ENCODE measurements at places on chromosomes 2 and 18.

DNA sequence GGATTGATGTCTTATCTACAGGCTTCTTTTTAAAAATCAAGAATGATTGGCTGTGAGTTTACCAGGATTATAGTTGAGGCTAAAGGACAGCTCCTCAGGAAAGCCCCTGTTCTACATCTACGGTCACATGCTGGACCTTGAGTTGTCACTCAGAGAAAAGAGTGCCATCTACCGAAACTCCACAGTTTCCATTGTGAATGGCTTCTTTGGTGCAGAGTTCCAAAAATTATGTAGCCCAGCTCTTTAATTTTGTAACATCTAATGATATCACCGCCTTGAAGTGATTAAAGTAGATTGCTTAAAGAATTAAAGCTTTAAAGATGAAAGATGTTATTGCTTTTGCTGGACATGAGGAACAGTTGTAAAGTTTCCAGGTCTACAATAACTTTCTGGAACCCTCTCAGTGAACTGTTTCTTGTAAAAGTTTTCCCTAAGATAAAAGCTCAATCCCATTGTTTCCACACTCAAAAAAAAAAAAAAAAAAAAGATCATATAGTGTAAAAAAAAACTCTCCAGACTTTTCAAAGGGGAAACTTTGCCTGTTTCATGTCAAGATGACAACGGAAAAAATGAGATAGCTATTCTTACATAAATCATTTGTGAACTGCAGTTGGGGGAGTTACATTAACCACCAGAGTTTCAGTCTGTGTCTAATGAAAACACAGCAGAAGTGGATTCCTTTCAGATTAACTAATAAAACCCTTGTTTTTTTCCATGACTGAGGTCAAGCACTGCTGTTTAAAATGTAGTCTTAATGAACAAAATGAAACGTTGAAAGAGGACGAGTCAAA lies 4.3 kb downstream of the COL3A1 start:
- no peak for DNase-seq

- no peak for DNase-seq
These were observed 9.3 kb upstream of the NARS1 start for GRCh38 chr18:57630754-57631595.

DNA sequence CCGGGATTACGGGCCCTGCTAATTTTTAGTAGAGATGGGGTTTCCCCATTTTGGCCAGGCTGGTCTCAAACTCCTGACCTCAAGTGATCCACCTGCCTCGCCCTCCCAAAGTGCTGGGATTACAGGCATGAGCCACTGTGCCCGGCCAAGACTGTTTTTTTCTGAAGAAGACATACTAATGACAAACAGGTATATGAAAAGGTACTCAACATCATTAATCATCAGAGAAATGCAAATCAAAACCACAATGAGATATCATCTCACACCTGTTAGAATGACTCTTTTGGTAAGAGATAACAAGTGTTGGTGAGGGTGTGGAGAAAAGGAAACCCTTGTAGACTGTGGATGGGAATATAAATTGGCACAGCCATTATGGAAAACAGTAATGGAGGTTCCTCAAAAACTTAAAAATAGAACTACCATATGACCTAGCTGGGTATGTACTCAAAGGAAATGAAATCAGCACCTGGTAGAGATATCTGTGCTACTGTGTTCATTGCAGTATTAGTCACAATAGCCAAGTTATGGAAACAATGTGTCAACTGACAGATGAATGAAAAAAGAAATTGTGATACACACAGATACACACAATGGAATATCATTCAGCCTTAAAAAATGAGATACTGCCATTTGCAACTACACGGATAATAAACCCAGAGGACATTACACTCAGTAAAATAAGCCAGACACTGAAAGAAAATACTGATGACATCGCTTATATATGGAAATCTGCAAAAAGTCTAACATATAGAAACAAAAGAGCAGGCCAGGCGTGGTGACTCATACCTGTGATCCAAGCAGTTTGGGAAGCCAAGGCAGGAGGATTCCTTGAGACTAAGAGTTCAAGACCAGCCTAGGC lies 20.8 kb downstream of the SOS1 start:
- DNase-seq: no peak

GRCh38 chr2:222440673-222441422 lies 16.5 kb downstream of the SGPP2 start:
- DNase-seq: peak; percentile 50

GRCh38 chr18:57904535-57904934 lies 101.4 kb upstream of the ATP8B1 start:
- DNase-seq: no peak

GRCh38 chr2:152925547-152926448 lies 207.4 kb downstream of the ARL6IP6 start:
- DNase-seq: peak; percentile 62

DNA sequence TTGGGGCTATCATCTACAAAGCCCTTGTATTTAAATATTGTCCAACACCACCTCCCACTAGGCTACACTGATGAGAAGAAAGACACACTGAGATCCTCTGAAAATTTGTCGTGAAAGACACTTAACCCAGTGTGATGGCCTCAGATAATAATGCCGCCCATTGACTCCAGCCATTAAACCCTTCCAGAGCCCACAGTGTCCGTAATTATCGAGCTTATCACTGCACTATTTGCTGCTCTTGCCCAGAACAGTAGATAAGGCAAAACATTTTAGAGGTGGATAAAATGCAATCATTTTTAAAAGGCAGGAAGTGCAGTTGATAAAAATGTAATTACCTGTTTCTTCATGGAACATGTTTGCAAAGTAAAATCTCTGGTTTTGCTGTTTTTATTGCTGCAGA lies 121.3 kb upstream of the DDX18 start:
- DNase-seq: no peak

DNA sequence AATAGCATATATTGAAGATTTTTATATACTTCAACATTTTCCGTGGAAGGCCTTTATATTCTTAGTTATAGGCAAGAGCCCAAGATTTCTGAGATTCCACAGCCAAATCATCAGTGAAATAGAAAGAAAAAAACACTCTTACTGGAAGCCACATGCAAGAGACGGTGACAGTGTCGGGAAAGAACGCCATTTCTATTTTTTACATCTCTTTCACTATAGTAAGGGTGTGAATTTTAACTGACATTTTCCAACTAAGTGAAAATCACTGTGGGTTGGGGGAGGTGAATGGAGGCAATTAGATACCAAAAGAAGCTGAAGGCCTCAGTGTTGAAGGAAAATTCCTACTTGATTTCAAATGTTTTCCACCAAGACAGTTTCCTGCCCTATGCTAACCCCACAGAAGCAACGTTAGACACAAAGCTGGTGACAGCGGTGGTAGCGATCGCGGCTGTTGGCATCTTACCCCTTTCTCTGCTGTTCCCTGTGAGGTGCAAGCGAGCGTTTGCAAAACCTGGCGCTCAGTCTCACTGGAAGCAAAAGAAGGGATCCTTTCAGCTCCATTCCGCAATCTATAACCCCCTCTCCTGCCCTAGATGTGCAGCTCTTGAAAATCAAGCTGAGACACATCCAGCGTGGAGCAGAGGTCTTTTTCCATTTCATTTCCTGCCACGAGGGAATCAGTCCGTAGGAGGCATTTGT lies 20.0 kb downstream of the ID2 start:
- no peak for DNase-seq

- no peak for DNase-seq
These were observed 5.4 kb downstream of the TTLL4 start for GRCh38 chr2:218716070-218716469.

- no peak for DNase-seq
These were observed 287.4 kb upstream of the EPAS1 start for GRCh38 chr2:46009772-46010171.

GRCh38 chr2:11618708-11619062 lies 51.3 kb downstream of the NTSR2 start:
- no peak for DNase-seq

- no peak for DNase-seq
These were observed 834 bp downstream of the PDCL3 start for GRCh38 chr2:100563407-100564247.

DNA sequence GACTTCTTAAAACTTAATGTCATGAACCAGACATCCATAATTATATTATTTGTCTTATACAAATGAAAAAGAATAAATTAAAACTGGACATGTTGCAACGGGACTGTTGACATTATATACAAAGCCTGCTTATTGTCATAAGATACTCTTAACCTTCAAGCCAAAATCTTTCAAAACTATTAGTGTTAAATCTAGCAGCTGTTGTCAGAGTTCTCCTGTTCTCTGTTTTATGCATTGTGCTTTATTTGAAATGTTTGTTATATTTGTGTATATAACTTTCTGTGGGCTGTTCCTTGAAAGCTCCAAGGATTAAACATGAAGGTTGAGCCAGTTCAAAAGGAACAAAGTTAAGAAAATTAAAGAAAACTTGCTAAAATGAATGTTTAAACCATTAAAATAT lies 335.5 kb upstream of the NT5C1B start:
- DNase-seq: no peak

GRCh38 chr2:155266583-155266982 lies 568.1 kb downstream of the KCNJ3 start:
- DNase-seq: no peak

GRCh38 chr2:74006459-74006858 lies 21.7 kb downstream of the TET3 start:
- no peak for DNase-seq

GRCh38 chr2:43160778-43161177 lies 65.6 kb downstream of the ZFP36L2 start:
- no peak for DNase-seq

GRCh38 chr2:189267925-189268579 lies 88.5 kb upstream of the COL5A2 start:
- no peak for DNase-seq

DNA sequence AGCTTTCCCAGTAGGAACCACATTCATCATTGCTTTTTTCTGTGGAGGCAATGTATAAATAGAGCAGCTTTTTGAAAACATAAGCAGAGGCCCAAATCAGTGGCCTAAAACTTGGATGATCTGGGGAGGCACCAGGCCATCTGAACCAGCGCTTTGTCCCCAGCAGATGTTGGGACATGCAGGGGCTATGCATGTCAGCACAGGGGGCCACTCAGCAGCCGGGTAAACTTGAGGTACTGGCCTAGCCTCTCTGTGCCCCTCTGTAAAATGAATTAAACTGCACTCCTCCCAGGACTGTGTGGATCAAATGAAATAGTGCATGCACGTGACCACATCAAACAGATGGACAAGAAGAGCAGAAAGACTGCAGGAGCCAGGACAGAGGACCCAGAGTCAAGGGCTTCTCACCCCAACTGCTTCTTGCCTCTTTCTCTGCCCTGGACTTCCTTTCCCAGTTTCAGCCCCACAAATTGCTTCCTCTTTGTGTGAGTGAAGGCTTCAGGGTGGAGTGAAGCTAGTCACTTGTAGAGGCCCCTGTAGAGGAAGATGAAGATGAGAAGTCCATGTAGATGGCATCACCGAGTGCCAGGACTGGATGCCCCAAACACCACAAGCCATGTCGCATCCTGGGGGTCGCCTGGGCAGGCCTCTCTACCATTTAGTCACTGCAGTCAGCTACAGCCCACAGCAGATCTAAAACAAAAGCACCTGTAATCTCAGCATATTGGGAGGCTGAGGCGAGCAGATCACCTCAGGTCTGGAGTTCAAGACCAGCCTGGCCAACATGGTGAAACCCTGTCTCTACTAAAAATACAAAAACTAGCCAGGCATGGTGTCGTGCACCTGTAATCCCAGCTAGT lies 53.2 kb downstream of the IMPA2 start:
- no peak for DNase-seq

GRCh38 chr18:79106084-79106483 lies 36.9 kb downstream of the ATP9B start:
- no peak for DNase-seq

- no peak for DNase-seq
These were observed 178.1 kb downstream of the NCKAP5 start for GRCh38 chr2:133390156-133390555.

DNA sequence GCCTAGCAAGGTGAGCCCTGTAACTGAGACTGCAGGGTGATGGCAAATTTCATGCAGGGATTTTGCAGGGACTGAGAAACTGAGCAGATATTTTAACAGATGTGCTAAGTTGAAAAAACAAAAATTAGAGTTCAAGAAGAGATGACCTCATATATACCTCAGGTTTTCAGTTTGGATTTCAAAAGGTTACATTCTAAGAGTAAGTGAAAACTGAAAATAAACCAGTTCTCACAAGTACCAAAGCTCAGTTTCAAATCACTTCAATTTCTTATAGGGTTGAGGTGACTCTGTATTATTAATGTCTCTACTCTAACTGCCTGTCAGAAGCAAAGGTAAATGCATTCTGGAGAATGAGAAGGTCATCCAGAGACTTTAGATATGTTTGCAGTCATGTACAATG lies 237.4 kb upstream of the VRK2 start:
- DNase-seq: no peak

GRCh38 chr2:45888641-45889040 lies 237.2 kb downstream of the PRKCE start:
- no peak for DNase-seq

DNA sequence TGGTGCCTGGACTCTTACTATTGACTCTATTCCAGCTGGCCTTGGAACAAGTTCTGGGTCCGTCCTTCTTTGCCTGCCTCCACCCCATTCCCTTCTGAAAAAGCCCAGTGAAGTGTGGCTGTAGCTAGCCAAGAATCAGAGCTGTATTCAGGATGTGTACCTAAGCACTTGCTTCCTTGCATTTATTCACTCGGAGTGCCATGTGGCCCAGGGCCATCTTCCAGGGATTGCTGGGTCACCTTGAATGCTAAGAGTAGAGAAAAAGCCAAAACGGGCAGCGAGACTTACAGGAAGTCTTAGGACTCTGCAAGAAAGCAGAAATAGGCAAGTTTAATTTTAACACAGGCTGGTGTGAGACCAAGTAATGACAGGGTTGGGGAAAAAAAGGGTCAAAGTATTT lies 4.1 kb downstream of the ITGA6 start:
- DNase-seq: no peak

DNA sequence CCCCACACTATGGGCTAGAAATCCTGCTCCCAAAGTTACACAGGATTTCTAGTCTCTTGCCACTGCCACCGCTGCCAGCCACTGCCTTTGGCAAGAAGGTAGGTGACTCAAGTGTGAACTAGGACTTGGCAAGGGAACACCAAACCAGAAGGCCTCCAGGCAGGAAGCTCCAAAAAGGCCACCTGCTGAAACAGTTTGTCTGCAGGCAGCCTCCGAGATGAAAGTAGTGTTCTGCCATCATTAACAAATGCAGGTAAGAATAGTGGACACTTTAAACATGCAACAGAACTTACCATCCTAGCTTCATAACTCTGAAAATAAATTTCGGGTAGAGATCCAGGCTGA lies 3.9 kb downstream of the ANKRD44 start:
- DNase-seq: no peak

- no peak for DNase-seq
These were observed 352.7 kb upstream of the CDH2 start for GRCh38 chr18:28529644-28530043.

GRCh38 chr2:209380293-209380692 lies 43.6 kb upstream of the MAP2 start:
- no peak for DNase-seq

DNA sequence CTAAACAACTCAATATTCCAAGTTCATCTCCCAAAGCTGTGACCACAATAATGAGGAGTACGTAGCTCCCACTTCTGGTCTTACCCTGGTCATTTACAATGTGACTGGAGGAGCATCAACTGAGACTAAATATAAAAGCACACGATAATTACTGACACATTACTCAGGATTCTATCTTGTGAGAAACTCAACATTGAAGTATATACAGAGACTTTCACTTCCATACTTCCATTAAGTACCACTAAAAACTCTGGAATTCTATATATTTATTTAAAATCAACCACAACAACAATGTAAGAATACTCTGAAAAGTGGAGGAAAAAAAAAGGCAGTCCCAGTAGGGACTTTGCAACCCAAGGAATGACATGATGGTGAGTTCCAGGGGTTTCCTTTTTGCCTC lies 61.4 kb downstream of the XDH start:
- DNase-seq: no peak

Data from uterus (tissue), 4 donors.